ENCODE measurements at places on chromosomes 3 and 15. TPM values are rescaled to one million over a fixed set of nuclear protein-coding genes. Genes with fewer than 3 reads are reported as not detected.

Gene SLC12A1
- not detected for total RNA-seq

DNA sequence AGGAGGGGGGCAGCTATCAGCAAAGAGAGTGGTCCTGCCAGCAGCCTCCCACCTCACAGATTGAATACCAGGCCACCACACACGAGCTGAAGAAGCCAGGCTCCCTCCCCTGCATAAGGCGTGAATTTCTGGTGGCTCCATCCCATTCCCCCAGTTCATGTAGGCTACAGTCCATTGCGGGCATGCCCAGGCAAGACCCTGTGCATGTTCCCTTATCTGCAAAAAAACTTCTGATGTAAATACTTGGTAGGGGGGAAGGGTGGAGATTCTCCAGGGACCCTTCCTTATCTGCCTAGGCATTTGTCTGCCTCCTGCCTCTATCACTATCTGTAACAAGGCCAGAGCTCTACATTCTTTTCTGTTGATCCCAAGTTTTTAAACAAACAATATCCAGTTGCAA is 27.6 kb upstream of the UBP1 start:
- no peak for DNase-seq

Gene LIPC
- total RNA-seq: not detected

GRCh38 chr3:60916546-60916945 is 334.7 kb downstream of the FHIT start:
- DNase-seq: no peak

DNA sequence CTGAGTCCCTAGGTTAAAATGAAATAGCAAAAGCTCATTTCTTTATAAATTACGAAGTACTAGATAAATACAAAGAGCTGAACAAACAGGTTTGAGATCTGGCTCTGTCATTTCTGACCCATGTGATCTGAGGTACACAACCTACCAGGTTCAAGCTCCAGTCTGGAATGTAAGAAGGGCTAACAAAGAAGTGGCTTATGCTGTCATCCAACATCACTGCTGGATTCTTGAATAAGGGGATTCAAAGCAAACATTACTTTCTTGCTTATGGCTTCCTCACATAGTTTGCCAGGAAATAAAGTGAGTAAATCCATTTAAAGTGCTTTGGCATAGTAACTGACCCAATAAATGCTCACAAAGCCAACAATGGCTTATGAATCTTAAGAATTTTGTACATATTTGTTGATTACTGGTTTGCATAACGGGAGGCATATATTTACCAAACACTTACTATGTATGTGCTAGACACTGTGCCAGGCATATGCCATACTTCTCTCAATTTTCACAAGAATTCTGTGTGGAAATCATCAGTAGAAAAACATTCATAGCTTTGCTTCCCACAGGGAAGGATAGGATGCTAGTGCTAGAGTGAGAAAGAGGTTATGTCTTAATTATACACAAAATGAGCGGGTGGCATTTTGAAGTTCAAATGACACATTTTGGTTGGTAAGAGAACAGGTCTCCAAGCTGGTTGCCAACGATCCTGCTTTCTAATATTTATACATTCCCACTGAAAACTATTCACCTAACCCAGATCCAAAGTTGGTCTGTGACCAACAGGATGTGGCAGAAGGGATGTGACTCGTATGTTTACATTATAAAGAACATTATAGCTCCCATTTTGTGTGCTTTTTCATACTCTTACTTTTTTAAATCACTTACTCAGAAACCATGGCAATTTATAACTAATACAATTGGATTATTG is 38.7 kb upstream of the CSPG5 start:
- DNase-seq: no peak

Gene IQCF5
- total RNA-seq: not detected

DNA sequence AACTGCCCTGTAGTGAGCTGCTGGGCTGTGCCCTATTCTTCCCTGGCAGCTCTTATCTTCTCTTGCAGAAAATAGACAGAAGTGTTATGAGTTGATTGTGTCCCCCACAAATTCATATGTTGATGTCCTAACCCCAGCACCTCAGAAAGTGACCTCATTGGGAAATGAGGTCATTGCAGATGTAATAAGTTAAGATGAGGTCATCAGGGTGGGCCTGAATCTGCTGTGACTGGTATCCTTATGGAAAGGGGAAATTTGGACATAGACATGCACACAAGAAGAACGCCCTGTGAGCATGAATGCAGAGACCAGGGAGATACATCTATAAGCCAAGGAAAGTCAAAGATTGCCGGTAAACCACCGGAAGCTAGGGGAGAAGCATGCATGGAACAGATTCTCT is 49.0 kb downstream of the SPSB4 start:
- no peak for DNase-seq

Gene NSUN3
- total RNA-seq: 17.7 TPM

Gene DISP2
- 0.25 TPM for total RNA-seq

DNA sequence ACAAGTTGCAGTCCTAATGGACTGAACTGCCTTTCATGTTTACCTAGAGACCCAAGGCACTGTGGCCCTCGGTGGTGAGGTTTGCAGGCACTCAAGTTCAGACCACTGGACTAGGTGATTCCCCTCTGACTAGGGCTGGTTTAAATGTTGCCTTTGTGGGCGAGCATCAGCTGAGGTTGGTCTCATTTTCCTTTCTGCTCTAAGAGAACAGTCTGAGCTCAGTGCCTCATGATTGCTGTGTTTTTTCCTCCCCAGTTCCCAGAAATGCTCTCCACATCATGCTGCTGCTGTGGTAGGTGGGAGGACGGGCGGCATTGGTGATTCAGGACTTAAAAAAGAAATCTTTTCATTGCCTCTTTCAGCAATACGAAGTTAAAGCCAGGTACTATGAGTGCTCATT is 237.2 kb downstream of the MBNL1 start:
- DNase-seq: no peak

GRCh38 chr3:147616998-147617619 is 207.9 kb downstream of the ZIC1 start:
- DNase-seq: peak; percentile 30

- no peak for DNase-seq
Observed at GRCh38 chr3:131797776-131798175, 237.0 kb downstream of the CPNE4 start.

Gene IL17RD
- total RNA-seq: 0.36 TPM

DNA sequence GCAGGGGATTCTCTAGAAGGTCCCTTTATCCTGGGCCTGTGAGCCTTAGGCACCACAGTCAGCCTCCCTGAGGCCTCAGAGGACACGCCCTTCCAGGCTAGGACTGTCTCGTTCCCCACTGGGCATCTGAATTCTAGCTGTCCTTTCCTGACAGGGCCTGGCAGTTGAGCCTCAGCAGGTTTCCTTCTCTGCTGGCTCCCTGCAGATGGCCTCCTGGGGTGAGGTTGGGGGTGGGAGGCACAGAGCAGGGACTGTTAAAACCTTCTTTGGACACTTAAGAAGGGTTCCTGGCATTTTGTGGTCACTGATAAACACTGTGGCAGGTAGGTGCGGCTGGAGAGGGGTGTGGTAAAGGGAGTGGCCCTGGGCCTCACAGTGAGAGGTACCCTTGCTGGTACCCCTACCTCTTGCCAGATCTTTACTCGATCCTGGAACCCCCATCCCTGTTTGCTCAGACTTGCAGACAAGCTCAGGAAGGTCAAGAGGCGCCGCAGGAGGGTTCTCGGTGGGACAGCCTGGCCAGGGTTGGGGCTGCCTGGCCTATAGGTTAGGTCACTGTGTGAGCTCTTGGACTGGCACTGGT is 8.5 kb downstream of the CLK3 start:
- DNase-seq: no peak

Gene PIERCE2
- total RNA-seq: 3.1 TPM

Gene EAF2
- 132 TPM for total RNA-seq
